Endothelial cell of umbilical vein (primary cell): ENCODE measurements at places on chromosomes 5 and 9.
A peak's percentile ranks its signal among the peaks of the same experiment; 100 is the strongest.

- H3K27me3 ChIP-seq = peaks cover 5% of the 10 kb centered on the region
- no peak overlapping the region for H3K4me3 ChIP-seq
- H3K36me3 ChIP-seq = no peaks in the 10 kb centered on the region
Measured at GRCh38 chr5:56671571-56671970, 143.8 kb upstream of the MAP3K1 start.

- no peaks in the 10 kb centered on the region for H3K27me3 ChIP-seq
- no peak overlapping the region for H3K4me3 ChIP-seq
- no peaks in the 10 kb centered on the region for H3K36me3 ChIP-seq
- H3K4me1 ChIP-seq = no peaks in the 10 kb centered on the region
- H3K27ac ChIP-seq = no peak overlapping the region
- DNase-seq = no peak
Measured at GRCh38 chr9:135029871-135030565, 57.5 kb upstream of the OLFM1 start.

GRCh38 chr9:125844611-125845010 lies 97.4 kb downstream of the PBX3 start:
- H3K36me3 ChIP-seq = no peaks in the 10 kb centered on the region
- H3K4me1 ChIP-seq = no peaks in the 10 kb centered on the region
- DNase-seq = no peak
- H3K27ac ChIP-seq = no peak overlapping the region
- H3K4me3 ChIP-seq = no peak overlapping the region
- H3K27me3 ChIP-seq = no peaks in the 10 kb centered on the region

GRCh38 chr5:132475497-132475882 lies 15.1 kb downstream of the IRF1 start:
- no peaks in the 10 kb centered on the region for H3K36me3 ChIP-seq
- no peak overlapping the region for H3K27ac ChIP-seq
- no peak overlapping the region for H3K4me3 ChIP-seq

- DNase-seq = no peak
- H3K4me1 ChIP-seq = no peaks in the 10 kb centered on the region
- H3K36me3 ChIP-seq = no peaks in the 10 kb centered on the region
- H3K27ac ChIP-seq = no peak overlapping the region
- no peak overlapping the region for H3K4me3 ChIP-seq
Measured at GRCh38 chr9:114724744-114725143, 42.8 kb upstream of the TEX48 start.

- no peak for DNase-seq
- no peak overlapping the region for H3K27ac ChIP-seq
- H3K36me3 ChIP-seq = no peaks in the 10 kb centered on the region
- no peaks in the 10 kb centered on the region for H3K27me3 ChIP-seq
- no peak overlapping the region for H3K4me3 ChIP-seq
- no peaks in the 10 kb centered on the region for H3K4me1 ChIP-seq
Measured at GRCh38 chr9:115415450-115415849, 297.5 kb upstream of the TNC start.

DNA sequence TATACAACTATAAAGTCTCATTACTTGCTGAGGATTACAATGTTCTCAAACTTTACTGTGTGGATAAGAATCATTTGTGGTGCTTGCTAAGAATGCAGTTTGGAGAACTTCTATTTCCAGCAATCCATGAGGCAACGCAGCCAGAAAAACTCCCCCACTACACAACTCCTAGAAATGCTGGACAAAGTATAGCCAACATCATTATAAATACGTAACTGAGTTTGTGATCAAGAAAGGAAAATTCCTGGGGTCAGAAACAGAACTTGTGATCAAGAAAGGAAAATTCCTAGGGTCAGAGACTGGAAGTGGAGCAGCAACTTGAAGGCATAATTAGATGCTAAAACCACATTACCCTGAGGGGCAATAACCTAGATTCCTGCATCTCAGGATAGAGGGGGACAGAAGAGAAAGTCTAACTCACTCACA lies 81.1 kb downstream of the MAT2B start:
- H3K27ac ChIP-seq = no peak overlapping the region
- no peaks in the 10 kb centered on the region for H3K36me3 ChIP-seq
- DNase-seq = no peak

GRCh38 chr5:160556846-160557245 lies 135.2 kb downstream of the PTTG1 start:
- no peak for DNase-seq
- H3K36me3 ChIP-seq = no peaks in the 10 kb centered on the region
- no peak overlapping the region for H3K27ac ChIP-seq
- no peaks in the 10 kb centered on the region for H3K27me3 ChIP-seq
- no peak overlapping the region for H3K4me3 ChIP-seq
- H3K4me1 ChIP-seq = no peaks in the 10 kb centered on the region

- H3K36me3 ChIP-seq = no peaks in the 10 kb centered on the region
- no peak overlapping the region for H3K4me3 ChIP-seq
- no peak overlapping the region for H3K27ac ChIP-seq
- no peaks in the 10 kb centered on the region for H3K4me1 ChIP-seq
- H3K27me3 ChIP-seq = peaks cover 7% of the 10 kb centered on the region
- no peak for DNase-seq
Measured at GRCh38 chr9:130918101-130918825, 20.8 kb downstream of the FIBCD1 start.

DNA sequence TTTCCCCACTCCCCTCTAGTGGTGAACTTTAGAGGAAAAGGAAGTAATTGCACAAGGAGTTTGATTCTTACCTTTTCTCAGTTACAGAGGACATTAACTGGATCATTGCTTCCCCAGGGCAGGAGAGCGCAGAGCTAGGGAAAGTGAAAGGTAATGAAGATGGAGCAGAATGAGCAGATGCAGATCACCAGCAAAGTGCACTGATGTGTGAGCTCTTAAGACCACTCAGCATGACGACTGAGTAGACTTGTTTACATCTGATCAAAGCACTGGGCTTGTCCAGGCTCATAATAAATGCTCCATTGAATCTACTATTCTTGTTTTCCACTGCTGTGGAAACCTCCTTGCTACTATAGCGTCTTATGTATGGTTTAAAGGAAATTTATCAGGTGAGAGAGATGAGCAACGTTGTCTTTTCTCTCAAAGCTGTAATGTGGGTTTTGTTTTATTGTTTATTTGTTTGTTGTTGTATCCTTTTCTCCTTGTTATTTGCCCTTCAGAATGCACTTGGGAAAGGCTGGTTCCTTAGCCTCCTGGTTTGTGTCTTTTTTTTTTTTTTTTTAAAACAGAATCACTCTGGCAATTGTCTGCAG lies 25.3 kb downstream of the SLC22A5 start:
- no peak overlapping the region for H3K27ac ChIP-seq
- DNase-seq = no peak
- peaks cover 9% of the 10 kb centered on the region for H3K4me1 ChIP-seq
- H3K27me3 ChIP-seq = no peaks in the 10 kb centered on the region

GRCh38 chr5:172607213-172607793 lies 33.8 kb upstream of the NEURL1B start:
- DNase-seq = no peak
- H3K4me3 ChIP-seq = no peak overlapping the region
- H3K27me3 ChIP-seq = peaks cover 7% of the 10 kb centered on the region
- H3K36me3 ChIP-seq = no peaks in the 10 kb centered on the region
- no peak overlapping the region for H3K27ac ChIP-seq

GRCh38 chr5:9194509-9194908 lies 351.4 kb downstream of the SEMA5A start:
- no peak overlapping the region for H3K4me3 ChIP-seq
- H3K4me1 ChIP-seq = no peaks in the 10 kb centered on the region
- DNase-seq = no peak
- H3K36me3 ChIP-seq = no peaks in the 10 kb centered on the region
- no peaks in the 10 kb centered on the region for H3K27me3 ChIP-seq
- no peak overlapping the region for H3K27ac ChIP-seq

DNA sequence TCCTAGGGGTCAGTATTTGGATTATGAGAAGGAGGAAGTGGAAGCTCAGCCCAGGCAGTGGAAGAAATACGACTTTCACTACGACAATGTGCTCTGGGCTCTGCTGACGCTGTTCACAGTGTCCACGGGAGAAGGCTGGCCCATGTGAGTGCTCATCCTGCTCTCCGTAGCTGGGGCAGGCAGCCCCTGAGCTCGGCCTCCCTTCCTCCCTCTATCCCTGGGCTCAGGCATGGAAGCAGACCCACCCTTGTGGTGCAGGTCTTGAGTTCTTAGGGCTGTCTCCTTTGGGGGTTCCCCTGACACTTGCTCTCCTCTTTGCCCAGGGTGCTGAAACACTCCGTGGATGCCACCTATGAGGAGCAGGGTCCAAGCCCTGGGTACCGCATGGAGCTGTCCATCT lies 180.1 kb downstream of the CACNA1B start:
- H3K36me3 ChIP-seq = no peaks in the 10 kb centered on the region
- H3K27ac ChIP-seq = no peak overlapping the region
- no peak overlapping the region for H3K4me3 ChIP-seq
- no peaks in the 10 kb centered on the region for H3K4me1 ChIP-seq

DNA sequence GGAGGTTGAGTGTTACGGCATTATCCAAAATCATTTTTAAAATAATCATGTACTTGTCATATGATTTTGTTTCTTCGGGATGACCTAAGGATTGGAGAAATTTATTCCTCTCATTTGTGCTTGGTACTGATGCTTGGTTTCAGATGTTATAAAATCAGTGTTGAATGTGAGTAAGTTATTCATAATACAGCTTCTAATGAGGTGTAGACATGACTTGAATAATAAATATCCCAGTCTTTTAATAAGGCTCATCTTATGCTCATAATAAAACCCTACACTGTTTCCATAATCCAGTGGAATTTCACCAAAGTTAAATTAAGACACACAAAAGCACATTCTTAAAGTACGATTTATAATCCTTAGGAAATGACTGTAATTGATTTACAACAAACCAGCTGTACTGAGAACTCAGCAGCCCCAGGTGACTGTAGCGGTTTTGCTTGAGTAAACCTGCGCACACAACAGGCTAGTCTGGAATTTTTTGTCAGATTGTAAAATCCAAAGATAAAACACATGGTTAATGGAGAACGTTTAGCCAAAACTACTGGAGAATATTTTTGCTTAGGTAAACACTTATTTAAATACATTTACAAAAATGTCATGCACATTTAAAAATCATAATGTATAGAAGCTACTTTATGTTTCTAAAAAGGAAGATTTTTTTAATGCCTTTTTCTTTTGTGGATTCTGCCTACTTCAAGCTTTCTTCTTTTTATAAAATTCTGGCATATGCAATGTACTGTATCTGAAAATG lies 609.8 kb upstream of the GRAMD2B start:
- no peak overlapping the region for H3K27ac ChIP-seq
- H3K4me3 ChIP-seq = no peak overlapping the region
- DNase-seq = no peak

- H3K27me3 ChIP-seq = no peaks in the 10 kb centered on the region
- H3K4me3 ChIP-seq = no peak overlapping the region
- peaks cover 66% of the 10 kb centered on the region for H3K36me3 ChIP-seq
- DNase-seq = no peak
- peaks cover 12% of the 10 kb centered on the region for H3K4me1 ChIP-seq
Measured at GRCh38 chr5:150649108-150650020, 8.9 kb downstream of the SYNPO start.

GRCh38 chr9:134341306-134341705 lies 15.1 kb downstream of the RXRA start:
- no peaks in the 10 kb centered on the region for H3K27me3 ChIP-seq
- peaks cover 45% of the 10 kb centered on the region for H3K4me1 ChIP-seq
- DNase-seq = no peak
- peak overlapping the region; percentile 86 for H3K27ac ChIP-seq

DNA sequence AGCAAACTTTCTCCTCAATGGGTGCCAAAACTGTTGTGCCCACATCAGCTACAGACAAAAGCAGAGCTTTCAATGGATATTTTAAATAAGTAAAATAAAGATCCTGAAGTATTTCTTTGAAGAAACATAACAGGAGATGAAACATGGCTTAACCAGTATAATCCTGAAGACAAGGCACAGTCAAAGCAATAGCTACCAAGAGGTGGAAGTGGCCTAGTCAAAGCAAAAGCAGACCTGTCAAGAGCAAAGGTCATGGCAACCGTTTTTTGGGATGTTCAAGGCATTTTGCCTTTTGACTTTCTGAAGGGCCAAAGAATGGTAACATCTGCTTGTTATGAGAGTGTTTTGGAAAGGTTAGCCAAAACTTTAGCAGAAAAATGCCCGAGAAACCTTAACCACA lies 77.9 kb downstream of the ANXA1 start:
- H3K4me3 ChIP-seq = no peak overlapping the region
- H3K27me3 ChIP-seq = no peaks in the 10 kb centered on the region
- DNase-seq = no peak
- no peaks in the 10 kb centered on the region for H3K4me1 ChIP-seq
- no peak overlapping the region for H3K27ac ChIP-seq
- no peaks in the 10 kb centered on the region for H3K36me3 ChIP-seq

DNA sequence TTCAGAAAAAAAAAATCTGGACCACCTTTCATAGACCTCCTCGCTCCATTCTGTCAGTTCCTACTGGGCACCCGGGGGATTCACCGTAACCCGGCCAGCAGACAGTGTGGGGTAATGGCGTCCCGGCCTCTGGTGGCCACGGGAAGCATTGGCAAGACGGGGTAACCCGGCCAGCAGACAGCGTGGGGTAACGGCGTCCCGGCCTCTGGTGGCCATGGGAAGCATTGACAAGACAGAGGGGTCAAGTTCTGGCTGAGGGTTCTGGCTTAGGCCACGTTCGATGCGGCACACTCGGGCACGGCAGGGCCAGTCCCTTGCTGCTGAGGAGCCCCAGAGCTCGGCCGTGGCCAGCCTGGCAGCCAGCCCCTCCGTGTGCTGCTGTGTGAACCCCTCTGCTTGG lies 116.2 kb upstream of the RAPGEF1 start:
- no peaks in the 10 kb centered on the region for H3K36me3 ChIP-seq
- no peak overlapping the region for H3K27ac ChIP-seq
- peaks cover 2% of the 10 kb centered on the region for H3K4me1 ChIP-seq
- H3K27me3 ChIP-seq = no peaks in the 10 kb centered on the region
- H3K4me3 ChIP-seq = no peak overlapping the region

GRCh38 chr9:1743121-1743960 lies 271.8 kb upstream of the SMARCA2 start:
- no peaks in the 10 kb centered on the region for H3K4me1 ChIP-seq
- DNase-seq = no peak
- no peaks in the 10 kb centered on the region for H3K27me3 ChIP-seq
- no peaks in the 10 kb centered on the region for H3K36me3 ChIP-seq

- peak; percentile 1 for DNase-seq
- no peak overlapping the region for H3K4me3 ChIP-seq
- peaks cover 15% of the 10 kb centered on the region for H3K4me1 ChIP-seq
Measured at GRCh38 chr5:138468133-138468965, 3.1 kb downstream of the EGR1 start.

- H3K4me1 ChIP-seq = no peaks in the 10 kb centered on the region
- peaks cover 5% of the 10 kb centered on the region for H3K36me3 ChIP-seq
- no peaks in the 10 kb centered on the region for H3K27me3 ChIP-seq
- DNase-seq = no peak
- H3K4me3 ChIP-seq = no peak overlapping the region
- H3K27ac ChIP-seq = no peak overlapping the region
Measured at GRCh38 chr5:148446611-148447010, 62.9 kb downstream of the FBXO38 start.
